ENCODE measurements at places on chromosomes 4 and X. TPM values are rescaled to one million over a fixed set of nuclear protein-coding genes. Genes with fewer than 3 reads are reported as not detected.

Gene DMRTC1B
- not detected for polyA plus RNA-seq

Gene POU3F4
- polyA plus RNA-seq = not detected

GRCh38 chrX:47807548-47807947 is 29.2 kb upstream of the ZNF81 start:
- DNase-seq = no peak

DNA sequence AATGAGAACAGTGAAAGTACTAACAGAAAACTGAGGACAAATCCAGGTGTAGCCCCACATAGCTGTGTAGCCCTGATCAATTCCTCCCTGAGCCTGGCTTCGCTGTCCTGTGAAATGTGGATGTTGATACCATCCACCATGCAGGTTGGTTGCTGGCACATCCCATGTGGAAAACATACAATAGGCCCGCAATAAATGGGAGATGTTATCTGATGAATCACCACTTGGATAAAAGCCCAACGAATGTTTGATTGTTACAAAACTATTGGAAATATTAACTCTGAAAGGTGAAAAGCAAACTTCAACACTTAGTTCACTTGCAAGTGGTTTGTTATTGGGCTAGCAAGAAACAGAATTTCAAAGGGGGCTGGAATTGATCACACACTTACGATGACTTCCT is 186.3 kb upstream of the FTHL17 start:
- DNase-seq = no peak

DNA sequence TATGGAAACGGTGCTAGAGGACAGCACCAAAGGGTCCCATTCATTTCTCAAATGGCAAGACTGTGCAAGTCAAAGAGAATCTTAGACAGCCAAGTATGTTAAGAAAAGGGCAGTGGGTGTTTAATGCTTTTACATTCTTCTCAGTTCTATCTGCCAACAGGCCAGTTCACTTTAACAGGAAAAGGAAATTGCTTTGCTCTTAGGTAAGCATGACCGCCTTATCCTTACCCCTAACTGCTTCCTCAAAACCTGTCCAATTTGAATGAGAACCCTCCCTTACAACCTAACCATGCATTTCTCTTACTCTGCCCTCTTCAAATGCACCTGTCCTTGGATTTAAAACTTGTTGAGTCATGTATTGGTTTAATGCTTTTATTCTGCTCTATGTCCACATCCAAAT is 44.5 kb upstream of the BLTP1 start:
- no peak for DNase-seq
